ENCODE measurements at places on chromosomes 16 and 17. TPM values are rescaled to one million over a fixed set of nuclear protein-coding genes. Genes with fewer than 3 reads are reported as not detected.

The PRDM7 gene
- not detected for total RNA-seq

DNA sequence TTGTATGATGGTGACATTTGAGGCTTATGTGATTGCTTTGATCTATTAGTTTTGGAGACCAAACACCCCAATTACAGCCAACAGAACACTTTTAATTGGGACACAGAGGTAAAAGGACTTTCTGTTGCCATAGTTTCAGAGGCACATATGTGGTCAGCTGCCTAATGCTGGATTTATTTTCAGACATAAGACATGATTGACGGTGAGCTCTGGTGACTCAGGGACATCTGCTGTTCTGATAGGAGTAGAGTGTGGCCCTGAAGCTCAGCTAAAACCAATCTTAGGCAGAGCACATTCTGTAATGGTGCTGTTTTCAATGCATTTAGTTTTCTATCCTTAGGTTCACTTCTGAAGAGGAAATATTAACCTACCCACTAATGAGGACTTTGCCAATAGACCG is 247.1 kb downstream of the UTP18 start:
- no peak for DNase-seq

The DLX3 gene
- not detected for total RNA-seq

The NPIPB9 gene
- total RNA-seq = 3.8 TPM

DNA sequence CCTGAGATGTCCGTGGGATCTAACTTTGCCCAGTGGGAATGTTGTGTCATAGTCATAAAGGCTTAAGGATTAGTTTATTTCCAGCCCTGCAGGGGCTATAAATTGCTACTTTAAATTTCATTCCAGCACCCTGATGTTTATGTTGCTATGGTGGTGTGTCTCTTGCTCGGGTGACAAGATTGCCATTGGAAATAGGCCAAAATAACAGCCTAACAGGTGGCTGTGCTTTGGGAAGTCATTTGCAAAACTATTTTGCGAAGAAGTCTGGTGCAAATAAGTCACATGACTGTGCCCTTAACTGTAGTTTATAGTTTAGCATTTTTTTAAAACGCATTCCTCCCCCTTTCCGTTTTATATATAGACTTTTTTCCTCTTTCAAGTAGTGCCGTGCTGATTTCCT is 23.1 kb downstream of the PITPNC1 start:
- DNase-seq = no peak

The ZNF18 gene
- total RNA-seq = 10.2 TPM

DNA sequence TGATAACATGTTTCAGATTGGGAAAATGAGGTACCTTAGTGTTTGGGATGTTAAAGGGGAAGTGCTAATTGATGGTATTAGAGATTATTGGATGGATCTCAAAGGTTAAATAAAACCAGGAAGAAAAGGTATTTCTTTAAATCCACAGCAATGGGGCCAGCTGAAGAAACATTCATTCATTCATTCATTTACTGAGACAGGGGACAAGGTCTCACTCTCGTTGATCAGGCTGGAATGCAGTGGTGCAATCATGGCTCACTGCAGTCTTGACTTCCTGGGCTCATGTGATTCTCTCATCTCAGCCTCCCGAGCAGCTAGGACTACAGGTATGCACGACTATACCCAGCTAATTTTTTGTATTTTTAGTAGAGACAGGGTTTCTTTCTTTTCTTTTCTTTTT is 19.8 kb downstream of the EARS2 start:
- DNase-seq = no peak

GRCh38 chr17:45077643-45078042 is 16.5 kb downstream of the NMT1 start:
- DNase-seq = no peak

Measured in activated CD8-positive, alpha-beta T cell treated with anti-CD3 and anti-CD28 coated beads for 36 hours (primary cell).